ENCODE measurements at places on chromosomes 5 and 9. TPM values are rescaled to one million over a fixed set of nuclear protein-coding genes. Genes with fewer than 3 reads are reported as not detected.

GRCh38 chr5:135332519-135333150, 66.4 kb downstream of the MACROH2A1 start:
- DNase-seq: no peak

DNA sequence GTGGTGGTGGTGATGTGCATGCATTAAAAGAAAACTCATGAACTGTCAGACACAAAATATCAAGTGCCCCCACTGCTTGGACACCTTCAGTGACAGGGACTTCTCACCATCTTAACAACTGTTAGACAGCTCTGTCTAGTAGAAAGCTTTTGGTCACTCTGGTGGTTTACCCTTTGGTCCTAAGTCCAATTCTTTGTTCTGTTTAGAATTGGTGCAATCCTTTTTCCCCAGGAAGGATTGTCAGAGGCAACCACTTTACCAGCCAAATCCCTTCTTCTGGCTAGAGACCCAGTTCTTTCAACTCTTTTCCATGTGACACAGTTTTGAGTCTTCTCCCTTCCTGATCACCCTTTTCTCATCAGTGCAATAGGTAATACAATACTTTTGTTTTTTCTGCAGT, 140.2 kb downstream of the SEC61B start:
- no peak for DNase-seq

GRCh38 chr5:135460246-135461033, 8.3 kb upstream of the TIFAB start:
- DNase-seq: no peak

- DNase-seq: no peak
Measured at GRCh38 chr9:96487949-96488348, 38.0 kb downstream of the HABP4 start.

- no peak for DNase-seq
Measured at GRCh38 chr5:55407059-55407684, 99.4 kb downstream of the MTREX start.

The MYMK gene
- total RNA-seq: not detected

The TBC1D13 gene
- total RNA-seq: 20.6 TPM

The F2RL2 gene
- 0.58 TPM for total RNA-seq

The ADGRV1 gene
- 6.1 TPM for total RNA-seq

Measured in mucosa of descending colon (tissue), 3 donors.